ENCODE measurements at places on chromosomes 13 and 19.

DNA sequence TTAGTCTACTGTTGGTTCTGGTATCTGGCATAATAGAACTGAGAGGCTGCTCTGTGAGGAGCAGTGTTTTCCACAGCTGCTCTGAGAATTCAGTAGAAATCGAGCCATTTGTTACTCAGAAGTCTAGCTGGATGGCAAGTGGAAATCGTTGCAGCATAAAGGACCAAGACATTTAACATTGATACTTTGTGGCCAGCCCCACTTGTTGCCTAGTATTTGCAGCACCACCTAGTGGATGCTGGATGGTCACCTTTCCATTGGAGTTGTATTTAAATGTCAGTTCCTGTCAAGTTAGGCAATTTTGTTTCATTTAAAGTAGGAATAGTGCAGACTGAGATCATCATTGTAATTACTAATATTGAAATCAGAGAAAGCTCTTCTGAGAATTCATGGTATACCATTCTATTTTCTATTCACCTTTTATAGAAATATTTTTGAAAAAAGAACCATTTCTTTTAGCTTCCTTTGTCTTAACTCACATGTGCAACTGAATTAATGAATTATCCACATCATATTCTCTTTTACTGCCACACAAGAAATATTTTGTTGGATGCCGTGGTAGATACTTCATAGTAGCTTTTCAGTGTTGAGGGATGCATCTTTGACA, 64.6 kb downstream of the PDS5B start:
- peak; percentile 10 for DNase-seq

GRCh38 chr19:48627865-48628314, 8.6 kb downstream of the SPHK2 start:
- DNase-seq = no peak

DNA sequence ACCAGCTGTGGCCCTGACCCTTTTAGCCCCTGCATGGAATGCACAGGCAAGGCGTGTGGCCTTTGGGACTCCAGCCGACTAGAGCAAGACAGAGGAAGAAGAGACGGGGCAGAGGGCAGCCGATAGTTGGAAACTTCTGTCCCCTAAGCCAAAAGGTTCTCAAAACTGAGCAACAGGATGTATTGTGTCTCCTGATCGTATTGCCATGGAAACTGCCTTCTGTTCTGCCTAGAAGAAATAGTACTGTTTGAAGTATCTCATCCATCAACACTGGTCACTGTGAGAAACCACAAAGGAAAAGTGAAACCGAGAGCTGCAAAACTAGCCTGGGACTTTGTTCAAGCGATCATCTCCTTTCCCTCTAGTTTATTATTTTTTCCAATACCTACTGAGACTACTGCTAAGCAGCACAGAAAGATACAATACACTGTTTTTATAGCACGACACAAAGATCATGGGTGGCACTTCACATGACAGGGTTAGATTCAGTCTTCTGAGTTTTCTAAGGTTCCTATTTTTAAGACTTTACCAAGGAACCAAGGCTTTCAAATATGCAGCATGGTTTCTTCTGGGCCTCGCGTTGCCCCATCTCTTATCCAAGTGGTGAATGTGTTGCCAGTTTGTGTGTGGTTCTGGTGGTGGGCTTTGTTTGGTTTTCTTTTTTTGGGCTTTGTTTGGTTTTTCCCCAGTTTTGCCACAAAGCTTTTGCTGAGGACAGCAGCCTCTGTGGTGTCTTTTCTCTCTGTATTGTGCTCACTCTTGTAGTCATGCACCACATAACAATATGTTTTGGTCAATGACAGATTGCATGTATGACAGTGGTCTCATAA, 49.3 kb upstream of the GPR183 start:
- no peak for DNase-seq

- no peak for DNase-seq
Measured at GRCh38 chr19:54255105-54255775, 1.8 kb downstream of the LILRB5 start.

- no peak for DNase-seq
Measured at GRCh38 chr13:30806784-30807183, 71.4 kb downstream of the ALOX5AP start.

All from activated CD8-positive, alpha-beta memory T cell treated with anti-CD3 and anti-CD28 coated beads for 48 hours (primary cell).